RWPE1 (cell line): ENCODE measurements at places on chromosomes 3 and 15.

DNA sequence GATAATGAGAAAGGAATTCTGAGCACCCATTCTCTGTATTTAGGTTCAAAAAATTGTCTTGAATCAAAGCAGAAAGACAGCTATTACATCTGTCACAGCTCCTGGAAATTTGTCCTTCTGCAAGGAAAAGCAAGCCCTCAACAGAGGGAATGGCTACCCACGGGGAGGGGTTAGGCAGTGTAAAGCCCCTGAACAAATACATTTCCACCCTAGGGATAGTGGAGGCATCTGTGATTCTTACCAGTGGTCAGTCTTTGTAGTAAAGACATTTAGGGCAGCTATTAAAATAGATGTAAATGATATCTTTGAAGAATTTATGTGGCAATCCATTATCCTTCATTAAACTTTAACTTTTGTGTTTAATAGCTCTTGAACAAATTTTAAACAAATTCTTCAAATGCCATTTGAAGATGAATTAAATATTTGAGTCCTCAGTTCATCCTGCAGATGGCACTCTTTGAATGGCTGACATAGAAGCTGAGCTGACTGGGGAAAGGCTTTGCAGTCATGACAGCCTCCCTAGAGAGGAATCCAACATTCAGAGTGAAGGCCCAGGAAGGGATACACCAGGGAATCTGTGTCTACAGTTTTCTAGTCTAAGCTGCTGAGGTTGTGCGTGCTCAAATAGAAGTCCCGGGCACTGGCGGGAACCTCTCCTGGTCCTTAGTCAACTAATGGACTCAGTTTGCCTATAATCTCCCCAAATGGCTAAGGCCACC is 359.7 kb upstream of the ROPN1 start:
- peak; percentile 66 for DNase-seq

DNA sequence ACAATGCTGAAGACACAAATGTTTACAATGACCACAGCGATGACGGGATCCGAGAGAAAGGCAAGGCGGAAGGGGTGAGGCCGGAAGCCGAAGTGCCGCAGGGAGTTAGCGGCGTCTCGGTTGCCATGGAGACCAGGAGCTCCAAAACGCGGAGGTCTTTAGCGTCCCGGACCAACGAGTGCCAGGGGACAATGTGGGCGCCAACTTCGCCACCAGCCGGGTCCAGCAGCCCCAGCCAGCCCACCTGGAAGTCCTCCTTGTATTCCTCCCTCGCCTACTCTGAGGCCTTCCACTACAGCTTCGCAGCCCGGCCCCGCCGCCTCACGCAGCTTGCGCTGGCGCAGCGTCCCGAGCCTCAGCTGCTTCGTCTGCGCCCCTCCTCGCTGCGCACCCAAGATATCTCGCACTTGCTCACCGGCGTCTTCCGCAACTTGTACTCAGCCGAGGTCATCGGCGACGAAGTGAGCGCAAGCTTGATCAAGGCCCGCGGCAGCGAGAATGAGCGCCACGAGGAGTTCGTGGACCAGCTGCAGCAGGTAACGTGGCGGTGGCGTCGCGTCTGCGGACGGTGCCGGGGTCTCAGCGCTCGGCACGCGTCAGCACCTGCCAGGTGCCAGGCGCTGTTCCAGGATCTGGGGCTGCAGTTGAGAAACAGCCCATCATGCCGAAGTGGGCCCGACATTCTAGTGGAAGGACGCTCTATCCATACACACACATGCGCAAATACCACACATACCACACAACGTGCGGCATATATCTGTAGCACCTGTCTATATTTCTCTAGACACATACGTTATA is at the start of gene DLEC1:
TSS of gene DLEC1 (plus strand) at position 108 of the 798 bp plus-strand sequence. CDS start at position 126, 18 bp downstream.
- no peak for DNase-seq

- DNase-seq: no peak
These were observed 611.7 kb downstream of the VGLL3 start for GRCh38 chr3:86379280-86379679.

- no peak for DNase-seq
These were observed at the start of gene LIPC for GRCh38 chr15:58431221-58432149. TSS of gene LIPC (plus strand) at chr15:58431991. CDS start at chr15:58432033, 42 bp downstream.

DNA sequence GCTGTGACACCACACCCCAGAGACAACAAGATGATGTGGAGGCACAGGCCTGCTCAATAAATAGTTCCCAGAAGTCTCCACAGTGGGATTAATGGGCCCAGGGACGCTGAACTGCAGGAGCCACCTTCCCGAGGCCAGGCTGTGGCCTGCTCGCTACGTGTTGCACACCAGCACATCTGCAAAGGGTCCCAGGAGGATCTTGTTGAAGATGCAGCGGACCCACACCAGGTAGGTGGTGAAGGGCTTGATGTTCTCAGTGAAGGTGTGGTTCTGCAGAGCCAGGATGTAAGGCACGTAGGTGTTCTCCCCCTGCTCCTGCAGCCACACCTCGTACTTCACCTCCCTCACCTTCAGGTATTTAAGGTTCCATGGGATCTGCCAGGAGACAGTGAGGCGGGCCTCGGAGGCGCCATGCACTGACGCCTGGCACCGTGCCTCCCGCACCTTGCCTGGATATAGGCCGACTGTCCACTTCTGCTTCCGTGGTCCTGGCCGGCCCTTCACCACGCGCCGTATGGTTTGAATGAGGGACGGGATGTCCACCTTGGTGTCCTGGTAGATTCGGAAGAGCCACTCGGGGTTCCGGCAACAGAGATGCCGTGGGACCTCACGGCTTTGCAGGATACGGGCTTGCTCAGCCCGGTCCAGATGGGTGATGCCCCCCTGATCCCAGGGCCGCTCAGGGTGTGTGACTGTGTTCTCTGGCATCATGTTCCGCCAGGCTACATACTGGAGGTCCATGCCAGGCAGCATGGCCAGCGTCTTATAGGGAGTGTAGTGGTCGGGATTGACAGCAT is 26.1 kb downstream of the POMGNT2 start:
- DNase-seq: no peak

GRCh38 chr3:29668728-29669127 is 387.9 kb downstream of the RBMS3 start:
- no peak for DNase-seq

DNA sequence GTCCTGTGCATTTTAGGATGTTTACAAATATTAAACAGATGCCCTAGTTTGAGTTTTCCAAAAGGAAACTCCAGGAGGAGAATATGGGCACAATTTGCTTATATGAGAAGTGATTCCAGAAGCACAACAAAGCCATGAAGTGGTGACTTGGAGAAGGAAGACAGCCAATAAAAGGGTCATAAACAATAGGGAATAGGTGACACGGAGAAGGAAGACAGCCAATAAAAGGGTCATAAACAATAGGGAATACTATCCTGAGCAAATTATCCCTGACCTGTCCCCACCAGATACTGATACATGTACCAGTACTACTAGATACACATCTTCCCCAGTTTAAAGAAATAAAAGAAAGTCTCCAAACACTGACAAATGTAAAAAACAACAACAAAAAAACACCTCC is 663.6 kb downstream of the GBE1 start:
- DNase-seq: no peak

DNA sequence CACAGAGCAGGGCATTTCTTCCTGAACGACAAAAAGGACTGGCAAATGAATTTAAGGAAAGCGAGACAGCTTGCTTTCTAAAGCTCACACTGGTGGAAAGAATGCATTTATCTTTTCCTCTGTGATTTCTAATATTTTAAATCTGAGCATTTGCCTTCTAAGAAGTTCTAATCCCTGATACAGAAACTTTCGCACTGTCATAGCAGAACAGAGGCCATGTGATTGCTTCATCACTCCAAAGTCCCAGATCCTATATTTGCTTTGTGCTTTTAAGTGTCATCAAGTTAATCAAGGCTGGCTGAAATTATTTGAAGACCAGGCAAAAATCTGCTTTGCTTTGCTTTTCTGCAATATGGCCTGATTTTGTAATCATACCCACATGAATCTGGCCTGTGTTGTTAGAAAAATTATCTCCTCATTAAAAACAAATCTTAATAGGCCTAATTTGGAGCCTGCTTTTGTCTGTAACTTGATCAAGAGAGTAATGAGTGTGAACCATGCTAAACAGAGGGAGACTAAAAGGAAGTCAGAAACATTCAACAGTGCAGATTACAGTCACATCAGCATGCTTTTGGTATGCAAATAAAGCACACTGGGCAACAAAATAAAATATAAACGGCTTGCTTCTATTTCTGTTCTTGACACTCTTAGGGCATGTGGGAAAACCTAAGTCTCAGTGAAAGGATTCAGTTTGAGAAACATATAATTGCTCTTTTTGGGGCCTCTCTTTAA is 178.2 kb upstream of the ADAMTS9 start:
- no peak for DNase-seq

- DNase-seq: peak; percentile 5
These were observed 44.4 kb upstream of the LARS2 start for GRCh38 chr3:45343947-45344346.

- DNase-seq: no peak
These were observed 93.9 kb upstream of the RPL32 start for GRCh38 chr3:12935023-12935860.

DNA sequence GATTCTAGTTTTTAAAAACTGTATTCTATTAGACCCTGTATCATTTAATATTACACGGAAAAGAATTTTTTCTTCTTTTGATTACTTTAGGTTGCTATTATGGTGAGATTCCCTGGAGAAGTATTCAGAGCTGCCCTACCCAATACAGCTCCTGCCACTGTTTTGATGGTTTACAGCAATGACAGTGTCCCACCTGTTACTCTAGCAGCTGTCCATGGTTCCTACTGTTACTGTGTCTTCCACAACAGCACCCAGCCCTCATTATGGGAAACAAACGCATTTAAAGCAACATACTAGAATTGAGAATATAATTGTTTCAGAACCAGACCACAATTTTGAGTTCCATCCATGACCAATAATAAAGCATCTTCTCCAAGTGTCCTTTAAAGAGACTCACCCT is 450.7 kb downstream of the SHQ1 start:
- DNase-seq: no peak

GRCh38 chr3:39972508-39972907 is 163.1 kb downstream of the MYRIP start:
- DNase-seq: no peak

GRCh38 chr3:129051871-129052340 is 8.7 kb upstream of the GP9 start:
- no peak for DNase-seq

DNA sequence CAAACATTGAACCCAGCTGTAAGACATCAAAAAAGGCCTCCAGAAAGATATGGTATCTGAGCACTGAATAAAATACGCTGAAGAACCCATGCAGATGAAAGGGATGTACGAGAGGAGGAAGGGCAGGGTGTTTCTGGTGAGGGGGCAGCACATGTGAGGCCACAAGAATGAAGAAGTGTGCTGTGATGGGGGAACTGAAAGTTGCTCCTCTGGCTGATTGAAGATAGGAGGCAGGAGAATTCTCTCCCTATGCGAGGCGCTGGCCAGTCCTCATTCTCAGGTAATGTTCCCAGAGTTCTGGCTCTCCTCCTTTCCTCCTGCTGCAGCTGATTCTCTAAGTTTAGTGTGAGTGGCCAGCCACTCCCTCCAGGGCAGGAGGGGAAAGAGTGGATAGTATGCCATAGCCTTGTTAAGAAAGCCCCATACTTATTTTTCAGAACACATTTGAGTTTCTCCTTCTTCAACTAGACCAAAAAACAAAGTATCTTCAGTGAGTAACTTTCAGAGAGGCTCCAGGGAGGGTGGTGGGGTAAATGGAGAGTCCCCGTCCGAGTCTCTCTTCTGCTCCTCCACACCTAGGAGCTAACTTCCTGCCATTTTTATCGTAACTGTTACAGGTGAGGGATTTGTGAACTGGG is 26.9 kb upstream of the MYO1E start:
- DNase-seq: no peak

GRCh38 chr3:130746246-130747039 is at the start of gene PIK3R4:
TSS of gene PIK3R4 (minus strand) at chr3:130746829. CDS start at chr3:130745218, 1,611 bp downstream.
- DNase-seq: peak; percentile 95

- peak; percentile 96 for DNase-seq
These were observed 77.1 kb upstream of the MEX3B start for GRCh38 chr15:82122746-82123400.

DNA sequence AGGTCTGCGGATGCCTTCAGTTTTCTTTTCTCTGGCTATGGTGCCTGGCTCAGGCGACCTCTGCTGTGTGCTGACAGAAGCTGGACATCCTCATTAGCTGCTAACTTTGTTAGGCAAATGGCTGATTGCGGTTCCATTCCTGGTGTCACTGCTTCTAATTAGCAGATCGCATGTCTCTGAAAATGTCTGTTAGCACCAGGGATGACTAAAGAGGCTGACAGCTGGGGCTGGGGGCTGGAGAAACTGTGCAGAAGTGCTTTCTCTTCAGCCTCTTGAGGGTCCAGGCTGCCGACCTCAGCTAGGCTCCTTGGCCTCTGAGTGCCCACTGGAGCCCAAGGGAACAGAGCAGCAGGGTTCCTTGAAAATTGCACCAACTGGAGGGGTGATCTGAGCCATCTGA is 39.3 kb downstream of the CHCHD6 start:
- DNase-seq: no peak

DNA sequence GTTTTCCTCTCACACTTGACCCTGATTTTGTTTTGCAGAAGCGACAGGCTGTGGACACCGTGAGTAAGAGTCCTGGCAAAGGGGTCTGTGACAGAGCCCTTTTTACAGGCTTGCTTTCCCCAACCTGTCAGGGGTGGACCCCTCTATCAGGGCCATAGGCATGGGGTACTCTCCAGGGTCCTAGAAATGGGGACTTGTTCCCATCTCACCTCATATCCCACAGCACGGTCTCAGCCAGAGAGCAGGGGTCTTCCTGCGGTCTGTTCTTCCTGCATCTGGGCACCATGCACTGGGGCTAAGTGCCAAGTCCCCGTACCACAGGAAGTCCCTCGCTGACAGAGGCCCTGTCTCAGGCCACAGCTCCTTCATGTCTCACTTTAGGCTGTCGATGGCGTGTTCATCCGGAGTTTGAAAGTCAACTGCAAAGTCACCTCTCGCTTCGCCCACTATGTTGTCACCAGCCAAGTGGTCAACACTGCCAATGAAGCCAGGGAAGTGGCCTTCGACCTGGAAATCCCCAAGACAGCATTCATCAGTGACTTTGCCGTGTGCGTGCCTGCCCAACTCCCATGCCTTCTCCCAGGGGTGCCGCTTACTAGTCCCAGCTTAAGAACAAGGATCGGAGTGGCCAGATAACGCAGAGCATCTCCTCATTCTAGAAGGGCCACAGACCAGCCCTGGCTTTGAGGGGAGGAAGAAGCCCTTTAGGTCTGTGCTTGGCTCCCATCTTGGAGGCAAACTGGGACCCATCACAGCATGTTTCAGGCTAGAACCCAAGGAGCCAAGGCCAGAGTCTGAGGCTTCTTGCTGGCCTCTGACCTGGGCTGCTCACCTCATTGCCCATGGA is 783 bp downstream of the ITIH1 start:
- DNase-seq: no peak
